ENCODE measurements at places on chromosomes 5 and 9. TPM values are rescaled to one million over a fixed set of nuclear protein-coding genes. Genes with fewer than 3 reads are reported as not detected.

CAMK4 gene
- total RNA-seq: 0.07 TPM

SLC23A1 gene
- total RNA-seq: 1.3 TPM

FAM153A gene
- total RNA-seq: not detected

LCN9 gene
- not detected for total RNA-seq

C5orf52 gene
- not detected for total RNA-seq

SCGB3A2 gene
- total RNA-seq: not detected

WDR55 gene
- 27.3 TPM for total RNA-seq

BHMT2 gene
- not detected for total RNA-seq

PCDHGA7 gene
- 0.74 TPM for total RNA-seq

SPATA31C1 gene
- not detected for total RNA-seq

PCDHB10 gene
- total RNA-seq: 0.06 TPM

ARHGEF39 gene
- 18.8 TPM for total RNA-seq

MEGF9 gene
- total RNA-seq: 18.9 TPM

PKN3 gene
- 16.8 TPM for total RNA-seq

SLC36A2 gene
- not detected for total RNA-seq

OBP2B gene
- not detected for total RNA-seq

INSYN2B gene
- 0.11 TPM for total RNA-seq

DNAJC21 gene
- 29.7 TPM for total RNA-seq

DOLK gene
- 40.6 TPM for total RNA-seq

SLC25A2 gene
- not detected for total RNA-seq

PMPCA gene
- total RNA-seq: 83.9 TPM

GABRA6 gene
- not detected for total RNA-seq

PDE8B gene
- total RNA-seq: 2.0 TPM

PCDHGC5 gene
- total RNA-seq: not detected

CREB3 gene
- 54.4 TPM for total RNA-seq

NR2F1 gene
- 4.7 TPM for total RNA-seq

ARHGEF28 gene
- 11.6 TPM for total RNA-seq

PCDHB3 gene
- total RNA-seq: 0.02 TPM

LHX6 gene
- 3.1 TPM for total RNA-seq

KCNT1 gene
- total RNA-seq: 0.02 TPM

CER1 gene
- total RNA-seq: not detected

CD72 gene
- 0.22 TPM for total RNA-seq

RLN1 gene
- not detected for total RNA-seq

TEX48 gene
- not detected for total RNA-seq

INPP5E gene
- 20.3 TPM for total RNA-seq

OTULINL gene
- total RNA-seq: 26.3 TPM

ABO gene
- not detected for total RNA-seq

AFAP1L1 gene
- total RNA-seq: 12.3 TPM

ANKRD33B gene
- 10.5 TPM for total RNA-seq

TAS2R1 gene
- total RNA-seq: not detected

TMEM161B gene
- total RNA-seq: 6.5 TPM

FCN1 gene
- total RNA-seq: not detected

PHF24 gene
- 0.09 TPM for total RNA-seq

DYNC2I2 gene
- total RNA-seq: 149 TPM

MYOT gene
- 0.13 TPM for total RNA-seq

GRM6 gene
- total RNA-seq: not detected

EQTN gene
- total RNA-seq: not detected

SET gene
- 375 TPM for total RNA-seq

IFNA16 gene
- not detected for total RNA-seq

ARID3C gene
- total RNA-seq: 0.17 TPM

PANK3 gene
- 16.7 TPM for total RNA-seq

PLAC8L1 gene
- total RNA-seq: not detected

COL27A1 gene
- total RNA-seq: 7.8 TPM

LMX1B gene
- 1.1 TPM for total RNA-seq

TBC1D9B gene
- 63.7 TPM for total RNA-seq

ADGRD2 gene
- 0.03 TPM for total RNA-seq

XPA gene
- total RNA-seq: 13.0 TPM

NRG2 gene
- 2.5 TPM for total RNA-seq
